ENCODE measurements at places on chromosomes 11 and 22.

DNA sequence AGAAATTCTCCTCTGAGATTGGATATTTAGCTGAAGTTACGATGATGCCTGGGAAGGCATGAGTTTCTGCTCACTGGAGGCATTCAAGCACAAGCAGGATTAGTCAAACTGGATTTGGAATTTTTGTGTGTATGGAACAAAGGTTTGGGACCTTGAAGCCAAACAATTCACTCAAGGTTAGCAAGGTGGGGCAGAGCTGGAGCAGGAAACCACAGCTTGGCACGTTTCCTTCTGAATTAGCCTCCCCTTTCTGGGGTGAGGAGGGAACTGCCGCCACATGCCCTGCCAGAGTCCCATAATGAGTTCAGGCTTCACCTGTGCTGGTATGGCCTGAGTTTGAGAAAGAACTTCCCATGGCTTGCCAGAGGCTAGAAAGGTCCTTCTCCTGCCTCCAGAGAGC lies 50.9 kb upstream of the RRAS2 start:
- DNase-seq = no peak

GRCh38 chr11:60288531-60288930 lies 8.1 kb downstream of the MS4A4A start:
- DNase-seq = no peak

DNA sequence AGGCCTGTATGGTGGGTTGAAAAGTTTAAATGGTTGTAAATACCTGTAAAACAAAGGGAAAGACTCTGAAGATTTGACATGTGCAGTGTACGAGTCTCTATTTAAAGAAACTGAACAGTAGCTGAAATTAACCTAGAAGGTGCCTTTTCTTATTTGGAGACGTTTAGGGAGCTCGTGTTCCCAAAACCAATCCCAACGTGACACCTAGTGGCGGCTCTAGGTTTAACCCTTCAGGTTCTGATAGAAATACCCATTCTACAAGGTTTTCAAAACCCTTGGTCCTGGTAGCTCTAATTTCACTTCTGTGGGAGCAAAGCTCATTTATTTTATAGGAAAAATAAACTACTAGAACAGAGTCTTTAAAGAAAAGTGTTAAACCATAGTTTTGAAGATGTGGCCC lies 258.3 kb downstream of the LRRC4C start:
- DNase-seq = no peak

- DNase-seq = no peak
Observed at GRCh38 chr11:96054870-96055705, 131.2 kb upstream of the MTMR2 start.

DNA sequence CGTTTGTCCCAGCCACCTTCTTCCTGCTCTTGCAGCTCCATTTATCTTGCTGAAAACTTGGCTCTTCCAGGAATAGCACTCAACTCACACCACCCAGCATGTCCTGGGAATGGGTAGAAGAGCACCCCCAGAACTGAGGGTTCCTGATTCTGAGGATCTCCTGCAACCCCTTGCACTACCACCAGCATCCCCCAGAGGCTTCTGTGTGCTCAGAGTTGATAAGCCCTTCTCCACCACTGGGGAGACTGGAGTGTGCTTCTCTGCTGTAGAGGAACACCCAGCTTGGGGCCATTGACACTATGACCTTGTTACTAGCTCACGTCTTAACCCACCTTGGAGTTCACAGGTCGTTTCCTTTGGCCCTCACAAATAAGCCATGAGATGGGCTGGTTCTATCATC lies 121.0 kb downstream of the GRIK4 start:
- DNase-seq = no peak

DNA sequence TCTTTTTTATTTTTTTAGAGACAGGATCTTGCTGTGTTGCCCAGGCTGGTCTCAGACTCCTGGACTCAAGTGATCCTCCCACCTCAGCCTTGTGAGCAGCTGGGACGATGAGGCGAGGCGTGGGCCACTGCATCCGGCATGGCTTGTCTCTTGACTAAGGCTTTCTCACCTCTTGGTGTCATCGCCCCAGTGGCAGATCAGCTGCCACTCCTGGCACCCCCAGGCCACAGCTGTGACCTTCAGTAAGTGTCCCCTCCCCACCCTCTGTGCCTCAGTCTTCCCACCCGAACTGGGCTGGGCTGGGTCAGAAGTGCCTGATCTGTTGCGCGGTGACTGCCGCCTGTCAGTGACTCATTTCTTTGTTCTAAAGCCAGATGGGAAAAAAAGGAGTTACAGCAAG lies 3.6 kb downstream of the SYNGR1 start:
- DNase-seq = no peak

- DNase-seq = no peak
Observed at GRCh38 chr11:5007561-5007960, 12.9 kb downstream of the OR51L1 start.

DNA sequence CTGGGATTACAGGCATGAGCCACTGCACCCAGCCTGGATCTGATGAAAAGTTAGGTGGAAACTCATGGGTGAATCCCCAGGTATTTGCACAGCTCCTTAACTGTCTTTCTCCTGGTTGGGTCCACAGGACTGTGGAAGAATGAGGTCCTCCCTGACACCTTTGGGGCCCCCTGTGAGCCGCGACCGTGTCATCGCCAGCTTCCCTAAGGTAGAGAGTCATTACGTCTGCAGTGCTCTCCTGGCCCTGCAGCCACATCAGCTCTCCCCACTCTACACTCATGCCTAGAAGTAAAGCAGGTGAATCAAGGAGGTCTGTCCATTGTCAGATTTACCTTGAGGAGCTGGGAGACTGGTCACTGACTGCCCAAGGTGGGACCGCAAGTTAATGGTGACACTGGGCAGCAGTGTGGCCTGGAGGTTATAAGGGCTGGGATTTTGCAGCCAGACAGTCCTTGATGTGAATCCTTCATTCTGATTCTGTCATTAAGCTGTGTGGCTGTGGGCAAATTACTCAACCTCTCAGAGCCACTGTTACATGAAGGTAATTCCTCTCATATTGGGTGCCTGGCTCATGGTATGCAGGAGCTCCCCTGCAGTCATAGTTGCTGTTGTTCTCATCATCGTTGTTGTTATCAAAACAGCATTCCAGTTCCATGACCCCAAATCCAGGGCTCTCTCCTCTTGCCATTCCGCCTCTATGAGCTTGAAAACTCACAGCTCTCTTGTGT lies 1.4 kb downstream of the RAB36 start:
- no peak for DNase-seq

DNA sequence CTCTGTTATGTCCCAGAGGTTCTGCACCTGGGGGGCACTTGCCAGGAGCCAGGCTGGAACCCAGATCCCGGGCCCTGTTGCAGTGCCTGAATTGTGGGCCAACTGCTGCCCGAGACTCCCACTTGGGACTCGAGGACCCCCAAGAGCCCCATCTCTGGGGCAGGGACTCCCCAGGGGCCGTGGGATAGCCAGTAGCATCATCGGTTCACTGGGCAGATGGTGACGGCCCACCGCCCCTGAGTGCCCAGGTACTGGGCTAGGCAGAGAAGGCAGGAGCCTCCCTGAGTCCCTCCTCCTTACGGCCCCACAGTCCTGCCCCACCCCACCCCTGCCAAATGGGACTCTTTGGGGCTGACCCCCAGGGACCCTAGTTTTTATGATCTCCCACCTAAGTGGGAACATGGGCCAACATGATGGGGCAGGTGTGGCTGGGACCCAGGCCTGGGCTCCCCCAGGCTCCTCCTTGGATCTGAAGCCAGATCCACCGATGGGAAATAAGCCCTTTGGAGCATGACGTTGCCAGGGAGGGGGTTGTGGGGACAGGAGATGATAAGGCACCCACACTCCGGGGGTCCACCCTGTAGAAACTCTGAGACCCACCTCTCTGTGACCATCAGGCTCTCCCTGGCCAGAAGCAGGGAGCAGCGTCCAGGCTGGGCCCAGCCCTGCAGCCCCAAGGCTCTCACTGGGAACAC lies 94.5 kb upstream of the FGF3 start:
- no peak for DNase-seq

- DNase-seq = no peak
Observed at GRCh38 chr22:23859201-23859600, 1.5 kb downstream of the SLC2A11 start.

DNA sequence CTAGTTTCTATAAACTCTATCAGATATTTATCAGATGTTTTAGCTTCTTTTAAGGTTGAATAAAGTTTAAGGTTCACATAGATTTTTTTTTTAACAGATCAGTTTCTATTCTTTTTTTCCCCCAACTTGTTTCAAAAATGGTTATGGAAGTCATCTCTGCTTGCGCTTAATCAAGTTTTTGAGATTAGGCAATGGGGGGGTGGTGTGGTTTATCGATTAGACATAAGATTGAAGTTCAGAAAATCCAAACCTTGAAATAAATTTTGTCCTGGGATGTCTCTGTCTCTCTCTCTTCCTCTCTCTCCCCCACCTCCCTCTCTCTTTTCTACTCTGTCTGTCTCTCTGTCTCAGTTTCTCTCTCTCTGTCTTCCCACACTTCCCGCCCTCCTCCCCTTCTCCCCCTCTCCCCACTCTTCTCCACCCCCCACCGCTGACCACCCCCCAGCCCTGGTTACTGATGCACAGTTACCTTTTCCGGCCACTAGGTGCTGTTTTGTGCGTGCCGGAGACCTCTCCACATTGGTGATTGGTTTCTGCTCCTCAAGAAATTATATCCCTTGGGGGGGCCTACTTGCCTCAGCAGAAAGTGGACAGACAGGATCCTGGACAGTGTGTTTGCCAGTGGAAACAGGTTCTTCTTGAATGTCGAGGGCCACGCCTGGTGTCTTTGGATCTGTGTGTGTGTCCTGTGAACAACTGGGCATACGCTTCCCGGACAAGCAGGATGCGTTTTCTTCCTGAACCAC lies 29.7 kb upstream of the ANO1 start:
- no peak for DNase-seq

DNA sequence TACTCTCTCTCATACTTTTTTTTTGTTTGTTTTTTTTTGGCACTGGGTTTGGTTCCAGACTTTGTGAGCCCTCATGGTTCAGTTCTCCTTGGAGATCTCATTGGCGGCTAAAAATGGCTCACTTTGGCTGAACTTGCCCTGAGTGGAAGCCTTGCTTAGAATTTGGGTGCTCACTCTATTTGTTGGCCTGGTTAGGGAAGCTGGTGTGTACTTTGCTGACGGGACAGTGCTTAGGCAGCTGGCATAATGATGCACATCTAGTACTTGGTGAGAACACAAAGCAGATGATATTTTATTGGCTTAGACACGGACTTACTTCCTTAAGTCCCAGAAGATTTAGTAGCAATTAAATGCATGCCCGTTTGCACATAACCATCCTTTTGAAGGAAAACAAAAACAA lies 66.5 kb upstream of the GRAMD1B start:
- DNase-seq = no peak

- DNase-seq = no peak
Observed at GRCh38 chr22:49147171-49147570, 680.5 kb downstream of the BRD1 start.

DNA sequence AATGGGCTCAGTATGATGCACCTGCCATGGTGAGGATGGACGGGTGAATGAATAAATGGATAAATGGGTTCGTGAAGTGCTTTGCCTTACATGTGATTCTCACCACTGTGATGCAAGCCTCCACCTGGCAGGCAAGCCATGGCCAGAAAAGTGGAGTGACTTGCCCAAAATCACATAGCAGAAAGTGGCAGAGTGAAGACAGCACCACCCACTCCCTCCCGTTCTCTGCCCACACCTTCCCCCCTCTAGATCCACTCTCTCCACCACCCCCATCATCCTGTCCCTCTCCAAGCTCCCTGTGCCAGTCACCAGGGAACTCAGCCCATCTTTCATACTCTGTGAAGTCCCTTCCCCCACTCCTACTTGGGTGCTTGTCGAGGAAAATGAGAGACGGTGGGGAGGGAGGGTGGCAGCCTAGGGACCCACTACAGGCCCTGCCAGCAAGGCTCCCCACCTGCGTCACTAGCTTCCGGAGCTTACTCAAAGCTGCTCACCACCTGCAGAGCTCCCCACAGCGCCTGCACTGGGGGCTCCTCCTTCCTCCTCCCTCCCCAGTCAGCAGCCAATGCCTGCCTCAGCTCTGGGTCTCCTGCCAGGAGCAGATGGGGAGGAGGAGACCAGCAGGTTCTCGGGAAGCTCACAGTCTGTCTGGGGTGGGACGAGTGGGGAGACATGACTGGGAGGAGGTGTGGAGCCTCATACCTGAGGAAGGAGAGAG lies 82.3 kb downstream of the PDE2A start:
- no peak for DNase-seq

GRCh38 chr11:2671748-2672147 lies 28.0 kb downstream of the KCNQ1OT1 start:
- DNase-seq = no peak

- DNase-seq = no peak
Observed at GRCh38 chr11:45925550-45925949, 3.1 kb downstream of the LARGE2 start.

GRCh38 chr11:78374917-78375316 lies 42.7 kb downstream of the GAB2 start:
- DNase-seq = no peak

GRCh38 chr11:61041755-61042518 lies 60.4 kb upstream of the CD5 start:
- DNase-seq = no peak

DNA sequence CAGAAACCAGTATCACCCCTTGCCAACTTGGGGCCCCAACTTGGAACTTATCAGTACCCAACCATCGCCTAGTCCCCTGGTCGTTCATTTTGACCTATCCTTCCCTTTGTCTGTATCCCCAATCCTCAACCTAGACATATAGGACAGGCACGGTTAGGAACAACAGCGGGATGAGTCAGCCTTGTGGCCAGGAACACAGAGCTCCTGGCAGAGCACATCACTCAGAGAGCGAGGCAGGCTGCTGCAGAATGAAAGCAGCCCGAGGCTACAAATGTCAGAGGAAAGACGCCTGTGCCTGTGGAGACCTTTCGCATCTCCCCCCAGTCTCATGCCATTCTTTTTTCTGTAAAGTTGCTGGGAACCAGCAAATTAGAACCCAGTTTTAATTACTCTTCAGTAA lies 14.6 kb downstream of the DKK3 start:
- no peak for DNase-seq

DNA sequence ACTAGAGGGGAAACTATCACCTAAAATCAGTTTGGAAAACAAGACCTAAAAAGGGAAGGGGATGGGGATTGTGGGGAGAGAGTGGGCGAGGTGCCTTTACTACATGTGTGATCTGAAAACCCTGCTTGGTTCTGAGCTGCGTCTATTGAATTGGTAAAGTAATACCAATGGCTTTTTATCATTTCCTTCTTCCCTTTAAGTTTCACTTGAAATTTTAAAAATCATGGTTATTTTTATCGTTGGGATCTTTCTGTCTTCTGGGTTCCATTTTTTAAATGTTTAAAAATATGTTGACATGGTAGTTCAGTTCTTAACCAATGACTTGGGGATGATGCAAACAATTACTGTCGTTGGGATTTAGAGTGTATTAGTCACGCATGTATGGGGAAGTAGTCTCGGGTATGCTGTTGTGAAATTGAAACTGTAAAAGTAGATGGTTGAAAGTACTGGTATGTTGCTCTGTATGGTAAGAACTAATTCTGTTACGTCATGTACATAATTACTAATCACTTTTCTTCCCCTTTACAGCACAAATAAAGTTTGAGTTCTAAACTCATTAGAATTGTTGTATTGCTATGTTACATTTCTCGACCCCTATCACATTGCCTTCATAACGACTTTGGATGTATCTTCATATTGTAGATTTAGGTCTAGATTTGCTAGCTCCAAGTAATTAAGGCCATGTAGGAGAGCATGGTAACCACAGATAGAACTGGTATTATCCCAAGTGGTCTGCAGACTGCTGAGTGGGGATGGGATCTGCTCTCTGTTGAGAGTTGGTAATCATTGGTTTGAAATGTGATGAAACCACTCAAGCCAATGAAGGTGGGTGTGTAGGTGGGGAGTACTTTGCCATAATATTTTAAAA lies 3.6 kb downstream of the NEAT1 start:
- no peak for DNase-seq
